SHP77 treated with DMSO at 0.1 percent for 48 hours (cell line): ENCODE measurements at places on chromosomes 2 and 18.
A peak's percentile ranks its signal among the peaks of the same experiment; 100 is the strongest.

DNA sequence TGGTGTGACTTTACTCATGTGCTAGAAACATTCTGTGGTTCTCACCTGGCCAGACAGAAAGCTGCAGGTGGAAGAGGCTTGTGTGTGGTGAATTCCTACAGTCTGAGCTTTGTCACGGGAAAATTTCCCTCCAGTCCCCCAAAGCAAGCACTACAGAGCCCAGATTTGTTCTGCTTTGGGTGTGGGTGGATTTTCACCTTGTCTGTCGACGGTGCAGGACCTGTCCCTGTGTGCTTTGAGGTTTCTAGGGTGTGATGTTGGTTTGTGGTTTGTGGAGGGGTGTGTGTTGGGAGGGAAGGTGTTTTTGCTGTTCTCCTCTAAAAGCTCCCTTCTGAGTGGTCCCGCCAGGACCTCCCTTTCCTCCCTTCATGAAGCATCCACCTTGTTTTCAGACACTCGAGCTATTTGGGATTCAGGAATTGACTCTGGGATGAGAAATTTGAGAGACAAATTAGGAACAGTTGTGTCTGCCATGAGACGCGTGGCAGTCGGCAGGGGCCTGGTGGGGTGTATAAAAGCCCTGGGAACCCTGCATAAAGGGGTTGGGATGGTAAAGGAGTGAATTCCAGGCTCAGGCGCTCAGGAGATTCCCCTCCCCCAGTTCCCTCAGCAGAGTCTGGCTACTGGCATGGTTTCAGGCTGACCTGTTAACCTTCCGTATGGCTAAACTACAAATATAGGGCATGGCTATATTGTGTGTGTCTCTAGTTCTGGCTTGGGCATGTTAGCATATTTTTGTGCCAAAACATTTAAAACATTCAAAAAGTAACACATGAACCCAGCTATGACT is 65.5 kb downstream of the DGKD start:
- no peak for DNase-seq

GRCh38 chr2:16650287-16651249 is 15.1 kb downstream of the CYRIA start:
- DNase-seq = no peak

DNA sequence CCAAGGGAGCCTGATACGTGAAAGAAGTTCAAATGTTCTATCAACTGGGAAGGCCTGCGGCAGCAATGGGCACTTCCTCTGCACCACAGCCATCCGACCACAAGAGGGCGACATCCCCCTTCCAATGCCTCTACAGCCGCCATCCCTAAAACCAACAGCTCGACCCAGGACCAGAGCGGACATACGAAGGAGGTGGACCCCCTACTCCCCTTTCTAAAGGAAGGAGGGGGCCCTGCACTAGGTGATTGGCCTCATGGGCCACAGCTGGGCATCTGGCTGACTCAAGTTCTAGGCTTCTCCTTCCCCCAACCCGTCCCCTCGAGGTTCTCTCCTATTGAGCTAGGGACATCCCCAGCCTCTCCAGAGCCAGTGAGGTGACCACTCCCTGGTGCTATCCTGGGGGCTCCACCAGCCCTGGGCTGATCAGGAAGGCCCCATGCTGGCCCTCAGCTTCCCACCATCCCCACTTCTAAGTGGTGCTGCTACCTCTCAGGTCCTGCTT is 217.2 kb downstream of the TNS1 start:
- peak; percentile 39 for DNase-seq

DNA sequence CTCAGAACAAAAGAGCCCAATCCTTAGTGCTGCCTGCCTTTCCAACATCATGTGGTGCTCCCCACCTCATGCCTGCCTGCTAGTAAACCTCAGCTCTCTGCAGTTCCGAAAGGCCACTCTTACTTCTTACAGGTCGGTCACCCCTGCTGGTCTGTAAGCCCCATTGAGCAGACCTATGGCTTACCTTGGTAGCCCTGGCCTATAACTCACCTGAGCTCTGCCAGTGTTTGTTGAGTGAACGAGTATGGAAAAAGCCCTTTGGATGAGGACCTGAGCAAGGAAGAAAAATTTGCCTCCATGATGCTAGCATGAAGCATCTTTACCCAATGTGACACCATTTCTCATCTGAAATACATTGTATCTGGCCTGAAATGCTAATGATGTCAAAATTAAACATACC is 83.3 kb downstream of the LIPG start:
- no peak for DNase-seq

GRCh38 chr2:497770-498492 is 179.3 kb downstream of the TMEM18 start:
- no peak for DNase-seq

GRCh38 chr2:56299171-56299691 is 115.4 kb downstream of the CCDC85A start:
- DNase-seq = no peak

DNA sequence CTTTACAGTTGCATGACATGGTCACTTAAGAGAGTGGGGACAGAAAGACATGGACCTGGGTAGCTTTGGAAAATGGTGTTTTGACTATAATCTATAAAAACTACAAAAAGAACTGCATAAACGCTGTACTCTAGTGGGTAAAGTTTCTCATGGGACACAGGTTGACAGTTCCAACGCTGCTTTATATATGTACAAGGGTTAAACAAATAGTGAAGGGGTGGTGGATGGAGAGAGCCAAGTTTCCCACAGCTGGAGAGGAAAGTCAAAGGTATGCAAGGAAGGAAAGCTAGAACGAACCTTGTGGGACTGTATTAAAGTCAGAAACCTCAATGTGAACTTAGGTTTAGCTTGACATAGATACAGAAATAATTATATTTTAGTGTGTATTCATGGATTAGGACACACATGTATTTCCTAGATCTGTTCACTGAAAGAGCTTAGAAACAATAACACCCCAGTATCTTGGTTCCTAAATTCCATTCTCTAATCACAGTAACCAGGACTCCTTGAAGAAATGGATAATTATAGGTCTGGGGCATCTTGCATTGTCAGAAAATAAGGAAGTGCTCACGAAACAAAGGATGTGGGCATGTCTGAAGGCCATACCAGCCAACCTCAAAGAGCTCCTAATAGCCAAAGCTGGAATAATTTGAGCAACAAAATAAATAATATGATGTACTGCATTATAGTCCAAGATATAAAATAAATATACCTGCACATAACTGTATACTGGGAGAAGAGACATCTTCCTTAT is 28.8 kb downstream of the TANC1 start:
- DNase-seq = no peak

GRCh38 chr18:74709452-74709851 is 111.8 kb downstream of the ZNF407 start:
- no peak for DNase-seq

DNA sequence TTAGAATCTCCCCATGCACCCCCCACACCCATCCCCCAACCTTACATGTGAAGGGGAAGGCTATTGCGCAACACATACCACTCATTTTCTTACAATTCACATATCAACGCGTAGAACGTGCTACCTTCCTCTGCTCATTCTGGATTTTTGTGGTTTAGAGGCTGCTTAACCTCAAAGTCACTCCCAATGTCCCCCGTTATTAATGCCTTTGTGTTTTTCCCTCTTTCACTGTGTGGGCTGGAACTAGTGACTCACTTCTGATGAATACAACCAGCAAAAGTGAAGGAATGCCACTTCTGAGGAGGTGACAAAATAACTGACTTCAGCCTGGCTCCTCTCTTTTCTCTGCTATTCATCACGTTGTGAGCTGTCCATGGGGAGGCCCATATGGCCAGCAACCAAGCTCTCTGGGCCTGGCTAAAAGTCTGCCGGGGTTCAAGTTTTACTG is 342.5 kb upstream of the NXPH2 start:
- DNase-seq = no peak

DNA sequence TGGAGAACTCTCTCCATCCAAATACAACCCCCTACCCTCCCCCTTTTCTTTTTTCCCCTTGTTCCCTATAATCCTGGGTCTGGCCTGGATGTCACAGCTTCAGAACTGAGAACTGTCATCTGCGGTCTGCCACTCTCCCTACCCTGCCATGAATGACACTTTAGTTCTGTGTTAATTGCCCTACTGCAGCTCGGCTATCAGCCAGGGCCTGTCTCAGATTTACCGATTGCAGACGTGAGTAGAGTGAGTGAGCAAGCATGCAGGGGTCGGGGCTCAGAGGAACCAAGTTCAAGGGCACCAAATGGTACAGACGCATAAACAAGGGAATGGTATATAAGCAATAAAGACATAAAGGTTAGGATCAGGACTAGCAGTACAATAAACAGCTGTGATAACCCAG is 967.8 kb downstream of the BCL11A start:
- DNase-seq = no peak

GRCh38 chr18:2792395-2792794 is 54.4 kb upstream of the EMILIN2 start:
- DNase-seq = no peak

DNA sequence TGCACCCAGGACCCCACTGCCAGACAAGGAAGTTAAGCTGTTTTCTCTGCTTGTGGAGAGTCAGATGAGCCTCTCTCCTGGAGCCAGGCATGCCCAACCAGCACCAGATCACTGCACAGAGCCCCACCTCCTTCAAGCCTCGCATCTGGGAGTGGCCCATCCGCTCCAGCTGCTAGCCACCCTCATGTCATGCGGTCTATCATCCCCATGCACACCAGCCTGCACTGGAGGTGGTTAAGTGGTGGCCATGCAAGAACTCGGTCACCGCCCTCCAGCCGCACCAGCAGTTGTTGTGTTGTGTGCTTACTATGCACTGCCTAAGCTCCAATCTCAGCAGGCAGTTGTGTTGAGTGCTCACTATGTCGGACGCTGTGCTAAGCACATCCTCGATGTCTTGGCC is 177.9 kb upstream of the SLC14A2 start:
- no peak for DNase-seq

- DNase-seq = no peak
Observed at GRCh38 chr18:23088310-23088709, 47.0 kb upstream of the CABLES1 start.
